ENCODE measurements at places on chromosomes 7 and 10.

GRCh38 chr10:77960829-77961329 lies 34.3 kb upstream of the DLG5 start:
- DNase-seq = no peak

DNA sequence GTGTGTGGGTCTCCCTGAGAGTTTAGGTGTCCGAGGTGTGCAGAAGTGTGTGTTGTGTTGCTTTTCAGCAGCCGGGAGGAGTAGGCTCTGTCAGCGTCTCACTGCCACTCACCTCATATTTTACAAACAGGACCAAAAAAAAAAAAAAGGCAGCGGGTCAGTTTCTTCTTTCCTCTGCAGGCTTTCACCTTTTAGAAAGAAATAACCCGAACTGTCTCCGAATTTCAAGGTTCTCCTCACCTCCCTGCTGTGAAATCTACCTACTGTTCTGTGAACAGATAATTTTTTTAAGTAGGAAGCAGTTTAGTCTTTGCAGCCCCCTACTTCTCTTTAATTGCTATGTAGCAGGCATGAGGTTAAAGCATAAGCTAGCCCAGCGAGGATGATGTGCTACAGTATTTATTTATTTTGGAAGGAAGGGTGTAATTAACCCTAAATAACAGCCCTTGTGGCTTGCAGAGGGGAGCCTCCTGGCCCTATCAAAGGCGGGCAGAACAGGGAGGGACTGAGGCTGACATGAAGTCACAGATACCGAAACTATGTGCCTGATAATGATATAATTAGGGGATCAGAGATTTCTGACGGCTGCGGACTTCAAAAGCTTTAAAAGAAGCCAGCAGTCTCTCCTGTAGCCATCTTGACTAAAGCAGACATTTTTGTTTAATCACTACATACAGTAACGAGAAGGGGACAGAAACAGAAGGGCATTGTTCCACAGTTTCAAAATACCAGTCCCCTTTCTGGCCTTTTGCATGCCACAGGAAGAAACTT lies 1.6 kb downstream of the BAMBI start:
- DNase-seq = no peak

DNA sequence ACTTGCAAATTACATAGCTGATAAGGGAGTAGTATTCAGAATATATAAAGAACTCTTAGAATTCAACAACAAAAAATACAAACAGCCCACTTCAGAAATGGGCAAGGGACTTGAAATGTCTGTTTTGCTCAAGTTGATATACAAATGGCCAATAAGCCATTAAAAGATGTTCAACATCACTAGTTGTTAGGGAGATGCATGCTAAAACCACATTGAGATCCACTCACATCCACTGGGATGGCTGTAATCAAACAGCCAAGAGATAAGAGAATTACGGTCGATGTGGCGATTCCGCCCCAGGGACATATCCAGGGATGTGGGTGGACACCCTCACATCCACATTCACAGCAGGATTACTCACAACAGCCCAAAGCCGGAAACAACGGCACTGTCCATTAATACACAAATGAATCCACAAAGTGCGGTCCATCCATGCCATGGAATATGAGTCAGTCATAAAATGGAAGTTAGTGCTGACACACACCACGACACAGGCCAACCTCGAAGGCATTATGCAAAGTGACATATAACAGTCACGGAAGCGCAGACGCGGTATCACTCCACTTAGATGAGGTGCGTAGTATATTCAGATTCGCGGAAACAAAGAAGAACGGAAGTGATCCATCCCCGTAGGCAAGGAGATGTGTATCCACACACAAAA lies 227.8 kb downstream of the DNAJB6 start:
- DNase-seq = no peak

DNA sequence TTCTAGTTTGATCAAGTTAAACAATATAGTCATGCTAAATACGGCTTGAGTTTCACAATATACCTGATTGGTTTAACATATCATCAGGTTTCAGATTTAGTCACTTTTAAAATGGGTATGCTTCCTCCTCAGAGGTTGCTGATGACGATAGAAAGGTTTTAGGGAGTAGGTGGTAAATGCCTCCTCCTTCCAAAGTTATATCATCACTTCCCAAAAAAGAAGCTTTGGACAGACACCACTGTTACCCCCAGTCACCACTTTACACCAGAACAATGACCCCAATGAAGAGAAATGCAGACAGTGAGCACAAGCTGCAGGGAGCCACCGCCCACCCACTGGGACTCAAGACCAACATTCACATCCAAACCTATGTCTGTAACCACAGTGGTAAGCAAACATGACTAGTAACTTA lies 244.6 kb downstream of the SORCS1 start:
- DNase-seq = no peak

DNA sequence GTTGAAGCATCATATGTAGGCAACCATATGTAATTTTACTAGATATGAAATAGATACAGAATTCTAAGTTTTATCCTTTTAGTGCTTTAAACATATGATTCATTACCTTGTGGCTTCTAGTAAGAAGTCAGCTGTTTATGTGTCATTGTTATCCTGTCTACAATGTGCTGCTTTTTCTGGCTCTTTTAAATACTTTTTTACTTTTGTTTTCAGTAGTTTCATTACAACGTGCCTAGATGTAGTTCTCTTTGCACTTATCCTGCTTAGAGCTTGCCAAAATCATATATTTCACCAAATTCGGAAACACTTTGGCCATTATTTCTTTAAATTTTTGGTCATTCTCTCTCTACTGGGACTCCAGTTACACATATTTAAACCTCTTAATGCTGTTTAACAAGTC lies 26.4 kb downstream of the YAE1 start:
- no peak for DNase-seq

All from AG09309 (cell line).